ENCODE measurements at places on chromosomes 12 and 14.

GRCh38 chr12:66047411-66048021 is 83.0 kb downstream of the LLPH start:
- peak; percentile 39 for DNase-seq

DNA sequence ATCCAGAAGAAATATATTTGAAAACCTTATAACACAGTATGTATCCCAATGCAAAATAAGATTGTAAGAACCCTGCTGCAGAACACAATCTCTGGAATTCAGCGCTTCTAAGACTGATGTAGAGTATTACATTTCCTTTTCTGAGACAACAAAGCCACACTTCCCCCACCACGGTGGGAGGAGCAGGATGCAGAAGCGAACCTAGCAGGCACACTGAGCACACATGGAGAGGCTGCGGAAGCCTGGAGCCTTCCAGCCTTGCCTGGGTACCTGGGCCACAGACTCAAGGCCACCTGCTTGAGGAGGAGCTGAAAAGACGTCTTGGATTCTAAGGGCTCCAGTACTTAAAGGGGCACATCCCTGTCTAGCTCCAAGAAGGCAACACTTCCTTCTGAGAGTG is 46.4 kb downstream of the TCHP start:
- DNase-seq: peak; percentile 44

DNA sequence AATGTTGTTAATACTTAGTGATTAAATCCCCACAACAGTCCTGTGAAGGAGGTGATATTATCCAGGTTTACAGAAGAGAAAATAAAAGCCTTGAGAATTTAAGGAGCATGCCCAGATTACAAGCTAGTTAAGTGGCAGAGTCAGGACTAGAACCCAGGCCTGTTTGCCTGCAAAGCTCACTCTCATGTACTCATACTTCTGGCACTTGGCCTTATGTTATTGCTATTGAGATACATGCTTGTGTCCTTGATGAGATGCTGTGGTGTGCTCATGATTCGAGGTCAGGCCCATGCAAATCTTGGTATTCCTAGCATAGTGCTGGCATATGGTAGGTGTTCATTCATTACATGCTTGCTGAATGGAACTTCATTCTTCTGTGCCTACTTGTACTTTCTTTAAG is 7.6 kb upstream of the EID3 start:
- DNase-seq: no peak

DNA sequence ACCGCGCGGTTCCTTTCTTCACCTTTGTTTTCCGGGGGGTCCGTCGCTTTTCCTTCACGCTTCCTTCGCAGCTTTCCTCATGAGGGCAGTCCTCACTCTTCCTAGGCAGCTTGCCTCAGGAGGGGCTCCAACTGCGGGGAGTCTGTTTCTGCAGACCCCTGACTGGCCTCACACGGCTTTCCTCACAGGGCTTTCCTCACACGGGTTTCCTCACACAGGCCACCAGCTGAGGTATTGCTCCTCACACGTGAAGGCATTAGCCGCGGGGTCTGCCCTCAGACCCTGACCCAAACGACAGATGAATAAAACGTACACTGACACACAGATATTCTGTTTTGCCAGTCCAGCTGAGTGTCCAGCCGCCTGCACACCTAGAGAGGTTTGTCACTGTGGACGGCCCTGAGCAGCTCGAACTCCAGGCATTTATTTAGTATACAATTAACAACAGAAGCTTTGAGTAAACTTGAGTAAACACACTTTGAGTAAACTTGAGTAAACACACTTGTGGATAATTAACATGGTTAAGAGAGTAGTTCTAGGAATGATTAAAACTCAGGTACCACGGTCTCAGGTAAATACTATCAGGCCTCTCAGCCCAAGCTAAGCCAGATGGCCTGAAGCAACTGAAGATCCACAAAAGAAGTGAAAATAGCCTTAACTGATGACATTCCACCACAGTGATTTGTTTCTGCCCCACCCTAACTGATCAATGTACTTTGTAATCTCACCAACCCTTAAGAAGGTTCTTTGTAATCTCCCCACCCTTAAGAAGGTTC is 16.1 kb upstream of the LYZ start:
- DNase-seq: no peak

DNA sequence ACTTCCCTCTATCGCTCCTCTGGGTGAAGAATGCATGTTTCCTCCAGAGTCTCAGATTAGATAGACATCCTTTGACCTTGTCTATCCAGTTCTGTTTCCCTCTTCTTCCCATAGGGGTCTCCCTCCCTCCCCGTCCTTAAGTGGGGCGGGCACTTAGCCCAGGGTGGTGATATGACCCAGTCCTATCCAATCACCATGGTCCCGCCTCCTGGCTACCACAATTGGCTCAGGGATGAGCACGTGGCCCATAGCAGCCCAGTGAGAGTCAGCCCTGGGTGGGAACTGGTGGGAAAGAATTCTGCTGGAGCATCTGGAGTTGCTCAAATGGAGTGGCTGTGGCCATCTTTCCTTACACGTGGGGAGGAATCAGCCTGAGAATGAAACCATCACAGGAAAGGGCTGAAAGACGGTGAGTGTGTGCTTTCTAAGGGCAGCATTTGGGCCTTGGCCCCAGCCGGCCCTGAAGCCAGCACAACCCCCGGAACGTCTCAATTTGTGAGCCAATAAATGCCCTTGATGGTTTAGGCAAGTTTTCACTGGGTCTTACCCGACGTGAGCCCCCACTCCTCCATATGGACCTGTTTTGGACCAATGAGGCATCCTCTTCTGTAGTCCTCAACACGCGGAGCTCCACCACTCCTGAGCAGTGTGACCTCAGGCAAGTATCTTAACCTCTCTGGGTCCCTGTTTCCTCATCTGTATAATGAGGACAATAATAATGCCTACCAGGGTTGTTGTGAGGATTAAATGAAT is 14.4 kb upstream of the MLXIP start:
- DNase-seq: peak; percentile 98

GRCh38 chr12:3362737-3363136 is 128.3 kb upstream of the PRMT8 start:
- DNase-seq: no peak

- no peak for DNase-seq
These were observed 59.1 kb upstream of the GALNT9 start for GRCh38 chr12:132388379-132389015.

DNA sequence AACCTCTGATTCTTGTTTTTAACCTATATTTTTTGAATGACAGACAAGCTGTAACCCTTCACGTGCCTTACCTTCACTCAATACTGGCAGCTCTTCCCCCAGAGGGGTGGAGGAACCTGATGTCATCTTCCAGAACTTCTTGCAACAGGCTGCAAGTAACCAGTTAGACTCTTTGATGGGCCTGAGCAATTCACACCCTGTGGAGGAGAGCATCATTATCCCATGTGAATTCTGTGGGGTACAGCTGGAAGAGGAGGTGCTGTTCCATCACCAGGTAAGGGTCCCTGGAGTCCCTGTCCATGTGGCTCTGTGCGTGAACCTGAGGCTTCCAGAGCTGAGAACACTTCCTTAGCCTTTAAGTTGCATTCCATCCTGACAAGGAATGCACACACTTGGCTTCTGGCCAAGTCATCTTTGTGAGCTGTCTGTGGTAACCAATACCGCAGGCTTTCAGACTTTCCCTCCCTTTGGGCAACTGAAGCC is 22.7 kb downstream of the TRAFD1 start:
- peak; percentile 82 for DNase-seq

GRCh38 chr14:80260645-80261044 is 49.3 kb upstream of the DIO2 start:
- no peak for DNase-seq

- no peak for DNase-seq
These were observed 49.5 kb upstream of the ATXN7L3B start for GRCh38 chr12:74488134-74488533.

DNA sequence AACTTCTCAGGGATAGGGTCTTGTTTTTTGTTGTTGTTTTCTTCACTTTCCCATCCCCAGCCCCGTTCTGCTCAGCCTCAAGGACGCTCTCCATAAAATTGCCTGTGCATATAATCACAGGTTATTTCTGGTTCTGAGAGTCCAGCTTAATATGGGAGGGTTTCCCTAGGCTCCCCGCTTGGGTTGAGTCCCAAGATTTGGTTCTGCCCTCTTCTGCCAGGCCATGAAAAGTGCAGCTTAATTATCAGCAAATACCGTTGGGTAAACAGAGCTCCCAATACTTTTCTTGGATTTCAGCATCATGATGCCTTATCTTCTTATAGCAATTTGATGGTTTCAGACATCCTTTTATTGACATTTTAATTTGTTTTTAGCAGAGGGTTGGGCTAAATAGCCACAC is 75.6 kb downstream of the GRIN2B start:
- no peak for DNase-seq

GRCh38 chr12:117294189-117294603 is 67.2 kb downstream of the NOS1 start:
- DNase-seq: no peak

- DNase-seq: no peak
These were observed 8.3 kb upstream of the ZNF641 start for GRCh38 chr12:48358937-48359513.

GRCh38 chr12:3725388-3726115 is 27.4 kb downstream of the CRACR2A start:
- DNase-seq: peak; percentile 47

GRCh38 chr12:102202556-102202955 is 4.9 kb upstream of the PMCH start:
- peak; percentile 45 for DNase-seq

- no peak for DNase-seq
These were observed 172.4 kb upstream of the RTL1 start for GRCh38 chr14:101075801-101076413.

DNA sequence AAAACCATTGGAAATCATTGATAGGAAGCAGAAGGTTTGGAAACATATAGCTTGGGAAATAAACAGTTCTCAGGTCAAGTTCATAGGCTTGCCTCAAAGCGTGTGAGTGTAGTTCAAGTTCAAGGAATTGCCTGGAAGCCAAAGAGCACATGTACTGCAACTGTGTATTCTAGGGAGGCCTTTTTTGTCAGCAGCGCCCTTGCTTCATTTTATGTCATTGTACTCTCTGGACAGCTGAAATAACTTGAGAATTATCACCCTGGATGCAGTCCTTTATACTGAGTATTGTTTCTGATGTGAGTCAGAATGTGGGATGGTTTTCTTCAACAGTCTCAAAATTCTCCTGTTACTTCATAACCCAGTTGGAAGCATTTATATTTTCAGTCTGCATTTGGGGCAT is 16.0 kb upstream of the EVL start:
- peak; percentile 89 for DNase-seq

DNA sequence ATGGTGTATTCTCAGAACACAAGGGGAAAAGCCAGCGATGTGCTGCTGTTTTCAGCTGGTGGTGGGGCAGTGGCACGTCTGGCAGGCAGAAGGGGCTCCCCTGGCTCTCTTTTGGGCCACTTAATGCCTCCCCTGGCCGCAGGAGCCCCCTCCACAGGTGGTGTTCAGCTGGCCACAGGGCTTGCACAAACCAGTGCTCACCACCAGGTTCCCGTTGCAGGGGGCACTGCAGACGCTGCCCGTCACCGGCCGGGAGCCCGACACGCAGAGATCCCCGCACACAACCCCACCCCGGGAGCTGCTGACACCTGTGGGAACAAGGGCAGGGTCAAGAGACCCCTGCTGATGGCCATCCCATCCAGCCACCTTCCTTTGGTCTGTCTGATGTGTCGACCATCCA is 6.7 kb downstream of the KRT83 start:
- no peak for DNase-seq

DNA sequence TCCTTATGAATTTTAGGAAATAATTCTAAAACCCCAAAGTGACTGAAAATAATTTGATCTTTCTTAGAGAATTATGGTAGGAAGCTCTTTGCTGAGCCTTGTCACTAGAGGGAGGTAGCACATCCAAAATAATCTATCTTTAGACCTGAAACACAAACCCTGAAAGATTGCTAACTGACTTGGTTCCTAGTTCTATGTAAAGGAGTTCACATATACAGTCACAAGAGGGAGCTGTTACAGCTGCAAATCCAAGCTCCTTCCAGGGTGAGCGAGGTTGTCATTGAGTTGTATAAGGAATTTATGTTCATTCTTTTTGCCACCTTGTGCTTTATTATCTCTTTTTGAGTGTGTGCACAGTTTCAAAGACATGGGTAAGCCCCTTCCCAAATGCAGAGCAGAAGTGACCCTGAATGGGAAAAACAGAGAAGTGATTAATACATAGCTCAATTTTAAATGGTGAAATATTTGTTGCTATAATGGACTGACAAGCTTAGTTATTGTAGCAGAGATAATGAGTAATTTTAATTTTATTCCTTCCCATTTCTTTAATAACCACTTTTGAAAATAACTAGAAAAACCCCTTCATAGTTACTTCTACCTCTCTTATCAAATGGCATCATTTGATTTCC is 387.9 kb downstream of the DAD1 start:
- peak; percentile 57 for DNase-seq

GRCh38 chr12:132402831-132403416 is 73.5 kb upstream of the GALNT9 start:
- no peak for DNase-seq

- peak; percentile 18 for DNase-seq
These were observed 57.3 kb upstream of the CEP83 start for GRCh38 chr12:94516985-94517384.

- no peak for DNase-seq
These were observed 280.0 kb downstream of the SLC6A15 start for GRCh38 chr12:84632556-84632955.

DNA sequence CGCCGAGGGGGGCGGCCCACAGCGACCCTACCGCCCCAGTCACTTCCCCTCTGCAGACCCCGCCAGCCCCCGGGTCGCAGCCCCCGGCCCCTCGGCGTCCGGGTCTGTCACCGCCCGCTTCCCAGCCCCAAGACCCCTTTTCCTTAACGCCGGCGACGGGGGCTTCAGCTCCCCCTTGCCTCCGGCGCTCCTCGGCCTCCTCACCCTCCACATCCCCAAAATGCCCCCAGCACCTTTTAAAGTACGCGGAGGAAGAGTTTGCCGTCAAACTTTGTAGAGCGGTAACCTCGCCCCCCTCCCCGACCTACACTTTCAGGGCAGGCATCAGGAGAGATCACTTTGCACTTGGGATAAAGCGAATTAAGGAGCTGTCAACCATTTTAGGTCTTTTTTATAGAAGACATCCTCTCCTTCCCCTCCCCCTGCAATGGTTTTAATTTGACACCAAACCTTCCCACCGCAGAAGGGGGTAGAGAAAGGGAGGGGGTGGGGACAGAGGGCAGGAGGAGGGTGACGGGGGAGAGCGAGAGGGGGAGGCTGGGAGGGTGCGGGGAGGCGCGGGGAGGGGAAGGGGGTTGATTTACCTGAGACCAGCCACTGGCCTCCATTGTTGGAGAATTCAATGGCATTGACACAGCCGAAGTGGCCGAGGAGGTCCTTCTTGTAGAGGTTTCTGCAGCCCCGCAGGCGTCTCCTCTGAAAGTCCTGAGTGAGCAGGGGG is 578 bp downstream of the DCAF5 start:
- DNase-seq: peak; percentile 37

DNA sequence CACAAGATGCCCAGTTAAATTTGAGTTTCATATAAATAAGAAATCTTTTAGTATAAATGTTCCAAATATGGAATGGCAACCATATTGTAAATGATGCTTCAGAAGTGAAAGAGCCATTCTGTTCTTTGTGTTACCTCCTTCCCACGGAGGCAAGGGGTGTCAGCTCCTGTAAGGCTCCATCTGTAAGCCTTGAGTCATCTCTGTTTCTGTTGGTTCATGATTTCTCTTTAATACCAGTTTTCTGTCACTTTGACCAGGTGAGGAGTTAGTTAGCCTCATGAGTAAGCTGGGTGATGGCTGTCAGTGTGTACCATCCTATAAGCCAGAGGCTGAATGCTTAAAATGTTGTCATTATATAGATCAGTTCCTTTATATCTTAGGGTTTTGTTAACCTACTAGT is 61.9 kb downstream of the TMEM30B start:
- DNase-seq: no peak

GRCh38 chr12:31017535-31017934 is 56.1 kb upstream of the DDX11 start:
- no peak for DNase-seq
